Suppressor macrophage treated with lipopolysaccharide for 4 hours (primary cell): ENCODE measurements at places on chromosomes 12 and 14.
A peak's percentile ranks its signal among the peaks of the same experiment; 100 is the strongest.

DNA sequence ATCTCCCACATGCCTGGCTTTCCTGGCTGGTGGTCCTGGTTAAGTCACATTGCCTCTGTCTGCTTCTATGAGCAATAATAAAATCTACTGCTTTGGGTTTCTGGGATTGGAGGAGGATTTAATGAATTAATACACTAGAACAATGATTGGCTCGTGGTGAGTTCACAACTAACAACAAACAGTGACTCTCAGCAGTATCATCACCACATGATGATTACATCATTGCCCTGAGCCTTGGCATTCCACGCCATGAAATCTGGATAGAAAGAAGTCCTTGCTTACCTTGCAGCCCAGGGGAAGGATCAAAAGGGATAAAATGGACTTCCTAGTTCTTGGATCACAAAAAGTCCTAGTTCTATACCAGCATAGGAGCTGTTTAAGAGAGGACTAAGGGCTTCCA lies 1069.0 kb downstream of the VRK1 start:
- DNase-seq: no peak

DNA sequence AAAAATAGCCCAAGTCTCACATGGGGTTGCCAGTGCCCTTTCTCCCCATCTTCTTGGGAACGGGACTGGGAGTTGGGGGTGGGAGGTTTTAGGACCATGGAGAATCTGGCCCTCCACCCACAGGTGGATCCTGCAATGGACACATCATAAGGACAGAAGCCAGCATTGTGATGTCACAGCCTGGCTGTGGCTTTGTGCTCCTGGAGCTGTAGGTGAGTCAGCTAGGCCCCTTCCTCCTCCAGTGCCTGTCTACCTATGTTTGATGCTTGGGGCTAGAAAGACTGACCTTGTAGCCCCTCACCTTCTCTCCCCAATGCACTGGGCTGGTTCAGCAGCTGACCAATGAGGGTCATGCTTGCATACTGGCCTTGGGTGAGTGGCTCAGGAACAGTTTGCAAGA lies at the start of gene CCDC197:
Gene CCDC197 (plus strand): TSS at position 220 of the 400 bp plus-strand sequence. CDS start 831 bp downstream, outside the sequence.
- no peak for DNase-seq

GRCh38 chr14:23518709-23519108 lies 32.9 kb downstream of the ZFHX2 start:
- DNase-seq: no peak

GRCh38 chr14:69090187-69090789 lies 62.6 kb downstream of the DCAF5 start:
- peak; percentile 46 for DNase-seq

DNA sequence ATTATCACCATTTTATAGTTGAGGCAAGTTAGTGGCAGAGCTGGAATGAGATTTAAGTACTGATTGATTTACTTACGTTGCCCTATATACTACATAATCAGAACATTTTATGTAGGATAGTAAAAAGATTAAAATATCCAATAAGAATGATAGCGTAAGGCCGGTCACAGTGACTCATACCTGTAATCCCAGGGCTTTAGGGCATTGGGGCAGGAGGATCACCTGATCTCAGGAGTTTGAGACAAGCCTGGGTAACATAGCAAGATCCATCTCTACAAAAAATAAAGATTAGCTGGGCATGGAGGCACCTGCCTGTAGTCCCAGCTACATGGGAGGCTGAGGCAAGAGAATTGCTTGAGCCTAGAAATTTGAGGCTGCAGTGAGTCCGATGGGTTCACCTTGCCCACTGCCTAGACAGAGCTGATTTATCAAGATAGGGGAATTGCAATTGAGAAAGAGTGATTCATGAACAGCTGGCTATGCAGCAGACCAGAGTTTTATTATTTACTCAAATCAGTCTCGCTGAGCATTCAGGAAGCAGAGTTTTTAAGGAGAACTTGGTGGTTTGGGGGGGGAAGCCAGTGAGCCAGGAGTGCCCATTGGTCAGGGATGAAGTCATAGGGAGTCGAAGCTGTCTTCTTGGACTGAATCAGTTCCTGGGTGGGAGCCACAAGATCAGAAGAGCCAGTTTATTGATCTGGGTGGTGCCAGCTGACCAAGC lies 24.7 kb upstream of the SGPP1 start:
- peak; percentile 73 for DNase-seq

- DNase-seq: no peak
Measured at GRCh38 chr12:26425587-26426260, 230.4 kb downstream of the SSPN start.
